ENCODE measurements at places on chromosomes 7 and 10. TPM values are rescaled to one million over a fixed set of nuclear protein-coding genes. Genes with fewer than 3 reads are reported as not detected.

The THNSL1 gene
- 3.9 TPM for total RNA-seq

DNA sequence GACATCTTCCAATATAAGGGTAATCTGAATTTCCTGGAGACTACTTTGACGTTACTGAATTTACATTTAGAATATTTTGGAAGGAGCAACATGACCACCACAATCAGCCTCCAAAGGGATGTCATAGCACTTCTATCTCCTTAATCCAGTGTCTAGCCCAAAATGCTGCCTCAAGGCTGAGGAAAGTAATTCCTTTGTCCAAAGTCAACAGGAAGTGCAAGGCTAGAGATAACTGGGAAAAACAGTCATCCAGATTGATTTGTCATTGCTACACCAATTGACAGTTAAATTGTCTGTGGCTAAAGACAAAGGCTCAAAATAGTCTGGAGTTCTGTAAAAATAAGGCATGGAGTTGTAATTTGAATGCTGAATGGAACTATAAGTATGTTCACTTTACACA, 3.9 kb upstream of the TFPI2 start:
- DNase-seq: no peak

The CTTNBP2 gene
- 6.9 TPM for total RNA-seq

GRCh38 chr10:88289342-88289741, 293.8 kb downstream of the RNLS start:
- DNase-seq: no peak

GRCh38 chr7:156929789-156930539, 19.5 kb upstream of the NOM1 start:
- DNase-seq: no peak

GRCh38 chr10:88680958-88681357, 16.7 kb downstream of the LIPF start:
- no peak for DNase-seq

GRCh38 chr7:148738737-148739535, 40.2 kb downstream of the CUL1 start:
- DNase-seq: no peak

The TSPAN15 gene
- 52.4 TPM for total RNA-seq

The AZGP1 gene
- total RNA-seq: 5.0 TPM

DNA sequence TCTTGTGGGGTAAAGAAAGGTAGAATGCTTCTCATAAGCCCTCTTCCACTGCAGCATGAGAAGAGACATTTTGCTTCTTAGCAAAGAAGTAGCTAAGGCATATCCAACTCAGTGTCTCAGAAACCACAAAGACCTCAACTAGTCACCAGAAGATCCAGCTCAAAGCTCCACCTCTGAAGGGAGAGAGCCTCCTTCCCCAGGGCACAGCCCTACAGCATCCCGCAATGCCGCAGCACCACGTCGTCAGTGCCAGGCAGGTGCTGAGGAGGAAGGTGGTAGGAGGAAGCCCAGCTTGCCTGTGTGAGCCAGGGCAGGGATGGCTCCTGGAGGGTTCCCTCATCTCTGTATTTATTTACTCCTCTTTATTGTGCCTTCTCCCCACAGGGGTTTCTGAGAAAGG, 385.6 kb upstream of the NPVF start:
- DNase-seq: no peak

The APBB1IP gene
- total RNA-seq: 50.0 TPM

DNA sequence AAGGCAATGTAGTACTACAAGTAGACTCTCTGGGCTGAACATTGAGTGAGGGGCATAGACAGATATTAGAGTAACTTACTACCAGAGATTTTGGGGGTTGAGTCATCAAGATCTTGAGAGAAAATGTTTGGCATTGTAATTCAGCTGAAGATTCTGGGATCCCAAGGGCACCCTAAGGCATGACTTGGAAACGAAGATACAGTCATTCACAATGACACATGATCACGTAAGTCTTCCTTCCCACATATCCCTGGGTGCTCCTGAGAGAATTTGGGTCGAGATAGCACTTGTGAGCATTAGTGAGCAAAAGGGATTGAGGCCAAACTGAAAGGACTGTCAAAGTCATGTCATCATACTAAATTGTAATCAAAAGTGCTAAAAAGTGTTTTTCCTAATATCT, 192.5 kb upstream of the PCLO start:
- DNase-seq: no peak

DNA sequence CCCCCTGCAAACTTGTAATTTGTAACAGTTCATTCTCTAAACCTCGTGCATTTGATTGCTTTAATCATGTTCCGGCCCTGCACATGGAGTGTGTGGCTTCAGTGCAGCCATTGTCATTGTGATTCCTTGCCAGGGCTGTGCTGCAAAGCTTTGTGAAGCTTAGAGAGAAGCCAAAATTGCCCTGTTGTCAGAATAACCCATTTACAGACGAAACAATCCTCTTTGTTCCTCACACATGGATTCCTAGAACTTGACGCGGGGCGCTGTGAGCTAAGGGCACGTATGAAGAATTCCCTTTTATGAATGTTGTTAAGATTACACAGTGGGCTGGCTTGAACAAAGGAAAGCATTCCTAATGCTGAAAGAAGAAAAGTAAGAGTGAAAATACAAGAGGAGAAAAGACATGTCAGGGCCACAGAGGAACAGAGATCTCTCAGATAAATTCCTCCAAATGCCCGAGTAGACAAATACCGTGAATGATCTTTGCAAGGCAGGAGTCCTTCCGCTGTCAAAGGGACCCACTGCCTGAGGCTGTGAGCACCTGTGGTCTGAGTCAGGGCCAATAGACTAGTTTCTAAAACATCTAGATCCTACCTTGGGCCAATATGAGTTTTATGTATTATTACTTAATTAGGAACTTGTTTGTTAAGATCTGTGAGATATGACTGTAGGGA, 205.4 kb upstream of the C7orf33 start:
- no peak for DNase-seq

- no peak for DNase-seq
Observed at GRCh38 chr10:102101152-102101551, 19.0 kb downstream of the LDB1 start.

The HMX3 gene
- not detected for total RNA-seq

DNA sequence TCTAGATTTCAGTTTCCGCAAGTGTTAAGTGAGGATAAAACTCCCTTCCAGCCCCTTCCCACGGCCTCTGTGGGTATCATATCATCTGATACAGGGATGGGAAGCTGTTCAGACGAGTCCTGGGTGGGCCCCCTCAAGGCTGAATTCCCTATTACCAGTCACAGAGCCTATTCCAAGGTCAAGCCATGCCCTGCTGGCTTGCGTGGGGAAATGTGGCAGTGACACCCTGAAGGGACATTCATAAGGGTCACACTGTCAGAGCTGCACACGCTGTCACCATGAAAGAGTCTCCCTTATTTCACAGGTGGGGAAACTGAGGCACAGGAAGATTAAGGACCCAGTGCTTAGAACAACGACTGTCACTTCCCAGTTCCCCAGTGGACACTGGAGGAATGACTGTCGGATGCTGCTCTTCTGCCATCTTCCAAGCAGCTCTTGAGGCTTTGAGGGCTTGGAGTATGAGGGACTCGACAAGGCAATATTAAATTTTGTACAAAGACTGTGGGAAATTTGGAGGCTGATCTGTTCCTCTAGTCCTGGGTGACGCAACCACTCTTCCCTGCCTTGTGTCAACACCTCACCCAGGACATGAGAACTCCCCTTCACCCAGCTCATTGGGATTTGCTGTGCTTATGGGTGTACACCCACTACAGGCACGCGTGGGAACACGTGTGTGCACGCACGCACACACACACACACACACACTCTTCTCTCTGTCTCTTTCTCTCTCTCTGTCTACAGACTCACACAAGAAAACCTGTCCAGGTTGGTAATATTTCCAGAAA, 386.0 kb downstream of the RPS24 start:
- DNase-seq: no peak

DNA sequence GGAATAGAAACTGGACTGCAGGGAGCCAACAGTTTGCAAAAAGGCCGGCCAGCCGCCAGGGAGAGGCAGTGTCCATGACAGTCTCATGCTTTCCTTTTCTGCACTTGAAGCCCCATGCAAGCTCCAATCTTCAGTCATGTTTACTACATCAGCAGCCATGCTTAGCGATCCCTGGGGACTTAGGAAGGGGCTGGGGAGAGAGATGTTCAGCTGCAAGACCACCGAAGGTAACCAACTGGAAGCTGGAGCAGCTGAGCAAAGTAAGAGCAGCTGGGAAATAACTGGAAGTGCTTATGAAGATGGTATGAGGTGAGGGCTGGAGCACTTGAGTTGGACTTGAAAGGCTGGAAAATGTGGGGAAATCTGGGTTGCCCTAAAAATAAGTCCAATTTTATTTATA, 37.0 kb downstream of the PRR15 start:
- no peak for DNase-seq

The ZNF37A gene
- total RNA-seq: 16.4 TPM

DNA sequence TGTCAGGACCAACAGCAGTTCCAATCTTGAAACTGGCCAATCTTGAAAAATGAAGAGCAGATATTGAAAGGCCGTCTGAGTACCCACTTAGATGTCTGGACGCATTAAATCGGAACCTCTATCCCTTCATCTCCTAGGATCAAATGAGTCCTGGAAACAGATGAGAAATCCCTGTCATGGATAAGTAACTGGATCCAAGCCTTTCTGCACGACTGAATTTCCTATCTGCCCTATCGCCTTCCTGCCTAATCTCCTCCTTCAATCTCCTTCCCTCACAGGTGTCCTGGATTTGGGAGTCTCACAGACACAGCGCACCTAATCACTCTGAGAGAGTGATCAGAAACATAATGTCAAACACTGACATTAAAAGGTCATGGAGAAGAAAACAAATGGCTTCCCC, 245.2 kb upstream of the PRSS58 start:
- DNase-seq: no peak

The PRSS37 gene
- total RNA-seq: not detected

The MET gene
- total RNA-seq: 70.0 TPM

The HIF1AN gene
- 41.5 TPM for total RNA-seq

DNA sequence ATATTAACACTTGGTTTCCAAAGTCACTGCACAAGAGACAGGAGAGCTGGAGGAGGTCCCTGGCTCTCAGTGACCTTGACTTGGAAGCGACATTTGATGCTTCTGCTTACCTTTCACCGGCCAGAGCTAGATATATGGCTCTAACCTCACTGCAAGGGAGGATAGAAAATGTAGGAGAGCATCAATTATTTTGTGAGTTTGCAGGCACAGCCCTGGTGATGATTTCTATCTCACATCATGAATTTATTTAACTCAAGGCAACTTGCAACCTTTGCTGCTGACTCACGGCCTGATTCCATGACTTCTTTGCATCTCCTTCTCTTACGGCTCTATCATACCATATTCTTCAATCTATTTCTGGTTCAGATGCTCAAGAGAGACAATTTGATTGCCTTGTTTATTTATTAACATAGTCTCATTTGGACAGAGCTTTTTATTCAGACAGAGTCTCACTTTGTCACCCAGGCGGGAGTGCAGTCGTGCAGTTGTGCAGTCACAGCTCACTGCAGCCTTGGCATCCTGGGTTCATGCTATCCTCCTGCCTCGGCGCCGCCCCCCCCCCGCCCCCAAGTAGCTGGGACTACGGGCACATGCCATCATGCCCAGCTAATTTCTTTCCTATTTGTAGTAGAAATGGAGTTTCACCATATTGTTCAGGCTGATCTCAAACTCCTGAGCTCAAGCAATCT, 196.0 kb downstream of the REEP3 start:
- no peak for DNase-seq

DNA sequence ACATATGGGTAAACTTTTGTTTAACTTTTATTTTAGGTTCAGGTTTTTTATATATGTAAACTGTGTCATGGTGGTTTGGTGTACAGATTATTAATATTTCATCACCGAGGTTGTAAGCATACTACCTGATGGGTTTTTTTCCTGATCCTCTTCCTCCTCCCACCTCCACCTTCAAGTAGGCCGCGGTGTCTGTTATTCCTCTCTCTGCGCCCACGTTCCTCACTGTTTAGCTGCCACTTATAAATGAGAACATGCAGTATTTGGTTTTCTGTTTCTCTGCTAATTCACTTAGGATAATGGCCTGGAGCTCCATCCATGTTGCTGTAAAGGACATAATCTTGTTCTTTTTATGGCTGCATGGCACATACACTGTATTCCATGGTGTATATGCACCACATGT, 1000.0 kb upstream of the CELF2 start:
- no peak for DNase-seq

GRCh38 chr7:78473571-78474301, 675.2 kb downstream of the PHTF2 start:
- DNase-seq: no peak

DNA sequence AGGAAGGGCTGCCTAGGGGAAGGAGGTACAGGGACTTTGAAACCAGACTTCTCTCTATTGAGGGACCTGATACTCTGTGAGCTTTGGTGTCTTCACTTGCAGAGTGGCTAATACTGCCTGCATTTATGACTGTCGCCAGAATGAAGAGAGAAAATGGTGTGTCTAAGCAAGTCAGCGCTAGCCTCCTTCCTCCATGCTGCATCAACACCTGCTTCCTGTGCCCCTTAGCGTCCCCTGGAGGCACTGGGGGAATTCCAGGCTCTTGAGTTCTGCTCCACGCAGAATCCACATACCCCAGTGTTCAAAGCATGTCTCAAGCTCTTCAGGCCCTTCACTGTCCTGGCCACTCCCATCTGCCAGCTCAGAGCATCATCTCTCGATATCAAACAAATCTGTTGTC, 140.5 kb downstream of the PKD1L1 start:
- DNase-seq: no peak

- DNase-seq: no peak
Observed at GRCh38 chr10:111186358-111186757, 109.5 kb downstream of the ADRA2A start.

DNA sequence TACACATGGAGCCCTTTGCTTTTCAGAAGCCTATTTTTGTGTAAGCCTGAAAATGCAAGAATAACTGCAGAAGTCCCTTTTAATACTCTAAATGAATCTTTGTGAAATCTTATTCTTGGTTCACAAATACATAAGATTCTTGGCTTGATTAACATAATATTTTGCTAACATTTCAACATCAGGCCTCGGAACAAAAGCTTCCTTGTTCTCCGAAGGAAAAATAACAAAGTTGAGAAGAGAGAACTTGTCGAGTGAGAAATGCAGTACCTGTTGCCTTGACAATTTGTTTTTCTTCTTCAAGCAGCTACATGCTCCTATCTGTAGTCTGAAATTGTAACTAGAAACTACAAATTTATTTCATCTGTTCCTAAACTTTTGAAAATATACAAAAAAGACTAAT, 8.5 kb downstream of the NT5C2 start:
- peak; percentile 26 for DNase-seq

The NKX2-3 gene
- not detected for total RNA-seq

DNA sequence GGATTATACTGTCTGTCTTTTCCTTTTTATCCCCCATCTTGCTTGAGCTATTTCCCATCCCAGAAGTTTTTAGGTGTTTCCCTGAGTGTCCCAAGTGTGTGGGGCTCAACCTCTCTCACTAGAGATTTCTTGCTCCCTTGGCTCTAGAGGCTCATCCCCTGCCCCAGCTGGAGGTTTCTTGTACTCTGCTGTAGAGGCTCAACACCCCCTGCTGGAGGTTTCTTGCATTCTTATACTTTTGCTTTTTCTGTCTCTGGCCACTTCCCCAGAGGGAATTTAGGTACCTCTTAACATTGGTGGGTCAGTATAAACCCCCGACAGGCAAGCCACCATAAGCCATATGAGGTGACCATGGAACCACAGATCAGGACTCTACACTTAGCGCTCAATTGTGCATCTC, 114.2 kb upstream of the FAM3C start:
- no peak for DNase-seq

The GDF2 gene
- total RNA-seq: not detected

- no peak for DNase-seq
Observed at GRCh38 chr7:131250331-131250730, 77.3 kb upstream of the MKLN1 start.
